ENCODE measurements at places on chromosomes 4 and X.
A peak's percentile ranks its signal among the peaks of the same experiment; 100 is the strongest.

GRCh38 chrX:50483283-50483682 is 12.7 kb upstream of the DGKK start:
- no peak for DNase-seq

DNA sequence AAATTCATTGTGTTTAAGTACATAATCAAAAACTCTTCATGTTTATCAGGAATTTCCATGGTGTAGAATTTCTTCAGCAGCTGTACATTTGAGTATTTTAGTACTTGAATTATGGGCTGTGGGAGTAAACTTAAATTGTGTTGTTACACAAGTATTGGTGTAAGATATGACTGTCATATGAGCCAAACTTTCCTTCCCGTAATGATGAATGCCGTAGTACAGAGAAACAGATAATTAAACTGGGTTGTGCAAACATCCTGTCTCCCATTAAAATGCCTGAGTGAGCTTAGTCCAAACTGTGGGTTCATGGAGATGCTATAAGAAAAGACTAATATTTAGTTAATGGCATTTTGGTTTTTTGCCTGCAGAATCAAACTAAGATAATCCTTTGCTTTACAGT is 159.2 kb downstream of the SLC4A4 start:
- no peak for DNase-seq

GRCh38 chr4:70772929-70773555 is 51.3 kb downstream of the RUFY3 start:
- DNase-seq = no peak

DNA sequence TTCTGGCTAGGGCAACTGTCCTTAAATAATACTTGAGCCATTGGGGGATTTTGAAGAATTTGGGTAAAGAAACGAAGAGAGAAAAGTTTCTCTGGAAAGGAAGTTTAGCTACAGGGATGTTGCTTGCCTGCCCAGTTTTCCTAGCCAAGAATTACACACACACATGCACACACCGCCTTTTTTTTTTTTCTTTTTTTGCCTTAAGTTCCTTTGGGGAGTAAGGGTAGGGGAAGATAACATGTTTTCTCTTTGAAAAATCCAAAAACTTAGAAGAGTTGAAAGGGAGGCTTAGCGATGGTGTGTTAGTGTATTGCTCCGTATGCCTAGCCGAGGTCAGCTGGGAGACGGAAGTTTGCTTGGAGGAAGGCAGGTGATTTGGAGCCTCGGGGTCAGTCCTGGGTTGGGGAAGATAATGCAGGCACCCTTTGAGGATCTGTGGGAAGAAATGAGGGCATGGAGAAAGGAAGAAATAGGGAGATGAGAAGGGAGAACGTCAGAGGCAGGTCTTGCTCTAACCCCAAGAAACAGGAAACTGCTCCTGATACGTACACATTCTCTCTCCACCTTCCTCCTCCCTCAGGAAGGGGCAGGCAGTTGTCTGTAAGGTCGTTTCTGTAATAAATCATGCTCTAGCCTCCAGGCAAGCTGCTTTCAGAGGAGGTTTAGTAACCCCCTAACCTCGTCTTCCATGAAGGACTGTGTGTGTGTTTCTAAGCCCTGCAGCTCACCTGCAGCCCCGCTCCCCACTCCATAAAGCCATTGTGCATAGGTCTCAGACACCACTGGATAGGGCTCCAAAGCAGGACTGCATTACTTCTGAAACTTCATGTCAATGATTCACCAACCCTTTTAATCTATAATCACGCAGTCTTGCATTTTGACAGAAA is 10.5 kb downstream of the KLF3 start:
- DNase-seq = no peak

DNA sequence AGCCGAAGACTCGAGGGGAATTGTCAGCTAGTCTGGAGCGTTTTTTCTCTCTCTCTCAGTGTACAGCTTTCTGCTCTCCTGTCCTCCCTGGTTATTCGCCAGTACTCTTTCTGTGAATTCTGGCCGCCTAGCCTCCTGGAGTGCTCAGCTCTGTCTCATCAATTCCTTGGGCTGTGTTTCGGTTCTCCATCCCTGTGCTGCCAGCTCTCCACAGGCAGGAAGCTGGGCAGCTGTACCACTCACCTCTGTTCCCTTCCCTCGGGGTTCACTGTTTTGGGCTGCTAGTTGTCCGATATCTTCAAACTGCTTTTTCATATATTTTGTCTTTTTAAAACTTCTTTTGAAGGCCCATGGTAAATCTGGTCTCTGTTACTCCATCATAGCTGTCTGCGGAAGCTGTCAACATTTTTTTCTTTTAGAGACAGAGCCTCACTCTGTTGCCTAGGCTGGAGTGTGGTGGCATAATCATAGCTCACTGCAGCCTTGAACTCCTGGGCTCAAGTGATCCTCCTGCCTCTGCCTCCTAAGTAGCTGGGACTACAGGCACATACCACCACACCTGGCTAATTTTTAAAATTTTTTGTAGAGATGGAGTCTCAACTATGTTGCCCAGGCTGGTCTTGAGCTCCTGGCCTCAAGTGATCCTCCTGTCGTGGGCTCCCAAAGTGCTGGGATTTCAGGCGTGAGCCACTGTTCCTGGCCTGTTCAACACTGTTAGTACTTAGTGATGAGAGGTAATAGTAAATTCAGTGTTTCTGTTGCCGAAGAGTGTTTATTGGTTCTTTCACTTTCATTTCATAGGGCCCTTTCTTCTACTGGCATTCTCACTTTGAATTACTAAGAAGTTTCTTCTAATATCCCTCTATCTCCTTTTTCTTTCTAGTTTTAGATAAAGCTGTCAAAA is 18.6 kb downstream of the ZCCHC4 start:
- DNase-seq = no peak

GRCh38 chr4:79334783-79335182 is 8.9 kb upstream of the NAA11 start:
- DNase-seq = no peak

DNA sequence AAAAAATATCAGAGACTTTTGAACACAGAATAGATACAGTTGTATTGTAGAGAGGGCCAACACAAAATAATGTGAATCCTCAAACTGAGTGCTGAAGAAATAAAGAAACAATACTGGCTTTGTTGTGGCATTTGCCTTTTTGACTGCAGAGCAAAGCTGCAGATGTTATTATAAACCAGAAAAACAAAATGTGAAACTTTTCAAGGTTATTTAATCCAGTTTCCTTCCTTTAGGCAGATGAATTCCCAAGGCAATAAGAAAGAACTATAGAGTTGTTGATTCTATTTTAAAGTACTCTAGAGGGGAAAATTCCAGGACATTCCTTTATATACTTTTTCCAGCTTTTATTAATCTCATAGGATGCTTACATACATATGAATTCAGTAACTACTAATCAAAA is 186.8 kb downstream of the NDST4 start:
- DNase-seq = no peak

DNA sequence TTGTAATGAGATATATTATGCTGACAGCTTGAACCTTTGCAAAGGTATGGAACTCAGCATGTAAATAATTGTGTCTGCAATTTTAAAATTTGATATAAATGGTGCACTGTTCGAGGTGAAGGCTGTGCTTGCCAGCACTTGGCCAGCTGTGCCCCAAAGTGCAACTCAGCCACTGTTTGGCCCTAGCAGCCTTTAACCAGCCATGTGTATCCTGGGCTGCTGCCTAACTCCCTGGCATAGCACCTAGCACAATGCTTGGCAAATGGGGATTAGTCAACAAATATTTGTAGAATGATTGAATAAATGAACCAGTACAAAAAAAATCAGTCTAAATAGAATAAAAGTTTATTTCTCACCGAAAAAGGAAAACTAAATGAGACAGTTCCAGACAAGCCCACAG is 83.8 kb upstream of the ZIC3 start:
- DNase-seq = no peak

DNA sequence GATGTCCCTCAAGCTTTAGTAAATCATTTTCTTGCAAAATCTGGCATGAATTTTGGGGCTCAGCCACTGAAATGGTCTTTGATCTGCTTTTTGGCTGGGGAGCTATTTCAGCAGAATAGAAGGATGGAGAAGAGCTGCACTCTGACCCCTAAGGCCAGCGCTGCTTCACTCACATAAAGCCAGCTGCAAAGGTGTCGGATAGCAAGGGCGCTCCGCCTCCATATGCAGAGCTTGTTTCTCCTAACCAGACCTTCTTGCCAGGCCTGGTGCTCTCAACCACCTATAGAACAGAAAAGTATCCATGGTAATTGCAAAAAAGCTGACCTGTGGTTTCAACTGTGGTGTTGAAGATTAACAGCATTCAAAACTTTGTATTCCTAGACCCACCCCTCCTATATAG is 24.1 kb upstream of the COQ2 start:
- DNase-seq = no peak

- DNase-seq = no peak
Observed at GRCh38 chr4:33045334-33045733, 2325.2 kb downstream of the PCDH7 start.

DNA sequence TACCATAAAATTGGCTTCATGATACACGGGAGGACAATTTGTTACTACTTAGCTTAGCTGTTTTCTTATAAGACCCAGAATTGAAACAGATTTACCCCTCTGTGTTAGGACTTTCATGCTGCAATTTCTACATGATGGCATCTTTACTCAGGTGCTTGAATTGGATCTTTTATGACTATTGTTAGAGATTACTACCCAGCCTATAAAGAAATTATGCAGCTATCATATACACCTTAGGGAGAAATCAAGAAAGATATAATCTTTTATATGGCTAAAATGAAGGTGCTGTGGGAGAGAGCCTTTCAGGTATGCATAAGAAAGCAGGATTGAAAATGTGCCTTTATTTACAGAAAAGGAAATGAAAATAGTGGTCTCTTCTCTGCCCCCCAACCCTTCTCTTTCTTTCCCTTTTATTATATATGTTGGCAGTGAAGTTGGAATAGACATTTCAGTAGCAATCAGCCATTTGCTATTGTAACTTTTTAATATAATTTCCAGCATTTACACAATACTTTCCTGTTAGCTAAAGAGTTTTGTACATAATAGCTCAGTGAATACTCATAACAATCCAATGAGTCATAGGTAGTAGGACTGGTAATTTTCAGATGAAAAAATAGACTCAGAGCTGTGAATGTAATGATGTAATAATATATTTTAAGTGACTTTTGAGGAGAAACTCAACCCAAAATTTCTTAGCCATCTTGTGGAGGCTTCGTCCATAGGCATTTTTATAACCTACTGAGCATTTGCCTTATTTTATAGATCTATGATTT is 311.8 kb downstream of the ADGRL3 start:
- no peak for DNase-seq

DNA sequence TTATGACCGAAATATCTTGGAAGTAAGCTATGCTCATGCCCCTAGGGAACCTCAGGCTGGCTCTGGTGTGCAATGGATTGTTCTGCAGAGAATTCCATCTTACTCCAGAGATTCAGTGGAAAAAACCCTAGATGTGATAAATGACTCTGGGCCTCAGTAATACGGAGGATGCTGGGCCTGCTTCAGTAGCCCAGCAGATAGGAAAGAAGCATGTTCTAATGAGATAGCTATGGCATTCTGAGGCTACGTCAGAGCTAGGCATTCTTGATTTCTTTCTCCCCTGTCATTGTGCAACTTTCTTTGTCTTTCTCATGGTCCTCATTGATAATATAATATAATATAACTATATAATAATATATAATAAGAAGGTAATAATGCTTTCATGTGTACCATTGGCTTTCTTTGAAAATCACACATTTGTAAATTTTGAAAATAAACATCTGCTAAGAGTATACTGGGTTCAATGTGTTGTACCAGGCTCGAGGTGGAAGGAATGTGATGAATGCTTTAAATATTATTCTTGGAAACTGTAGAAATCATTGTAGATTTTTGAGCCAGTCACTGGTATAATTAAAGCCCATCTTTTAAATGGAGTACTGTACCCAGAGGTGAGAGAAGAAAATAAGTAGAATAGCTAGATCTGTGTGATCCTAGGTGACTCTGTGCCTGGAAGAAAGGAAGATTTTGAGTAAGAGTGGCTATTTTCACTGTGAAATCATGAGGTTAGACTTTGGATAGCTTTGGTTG is 152.0 kb downstream of the IL15 start:
- no peak for DNase-seq

GRCh38 chr4:3302786-3303564 is 10.2 kb downstream of the RGS12 start:
- peak; percentile 36 for DNase-seq

DNA sequence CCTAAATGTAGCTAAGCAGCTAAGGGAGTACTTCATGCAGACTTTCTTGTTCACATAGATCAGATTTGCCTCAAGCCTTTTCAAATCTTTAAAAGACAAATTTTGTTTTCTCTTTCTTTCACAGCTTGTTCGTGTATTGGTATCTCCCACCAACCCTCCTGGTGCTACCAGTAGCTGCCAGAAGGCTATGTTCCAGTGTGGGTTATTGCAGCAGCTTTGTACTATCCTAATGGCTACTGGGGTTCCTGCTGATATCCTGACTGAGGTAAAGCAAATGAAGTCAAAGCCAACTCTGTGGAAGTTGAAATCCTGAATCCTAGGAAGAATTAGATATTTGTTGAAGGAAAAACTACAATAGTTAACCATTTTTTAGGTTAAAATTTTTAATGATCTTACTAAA is 62.6 kb downstream of the USO1 start:
- DNase-seq = no peak

GRCh38 chr4:145279122-145279960 is 99.0 kb upstream of the OTUD4 start:
- DNase-seq = no peak

DNA sequence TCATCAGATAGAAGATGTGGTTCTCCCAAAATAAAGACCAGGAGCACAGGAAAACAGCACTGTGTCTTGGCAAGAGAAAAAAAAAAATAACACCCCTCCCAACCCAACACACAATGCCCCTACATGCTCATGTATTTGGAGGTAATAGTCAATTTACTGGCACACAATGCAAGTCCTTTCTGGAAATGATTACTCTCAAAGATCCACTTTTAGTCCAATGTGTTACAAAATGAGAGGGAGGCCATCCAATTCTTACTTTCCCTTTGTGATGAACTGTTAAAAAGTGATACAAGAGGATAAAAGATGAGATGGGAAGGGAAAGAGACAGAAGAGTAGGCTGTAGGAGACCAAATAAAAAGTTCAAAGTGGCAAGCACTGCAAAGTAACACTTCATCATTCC is 180.3 kb upstream of the DKK2 start:
- no peak for DNase-seq

DNA sequence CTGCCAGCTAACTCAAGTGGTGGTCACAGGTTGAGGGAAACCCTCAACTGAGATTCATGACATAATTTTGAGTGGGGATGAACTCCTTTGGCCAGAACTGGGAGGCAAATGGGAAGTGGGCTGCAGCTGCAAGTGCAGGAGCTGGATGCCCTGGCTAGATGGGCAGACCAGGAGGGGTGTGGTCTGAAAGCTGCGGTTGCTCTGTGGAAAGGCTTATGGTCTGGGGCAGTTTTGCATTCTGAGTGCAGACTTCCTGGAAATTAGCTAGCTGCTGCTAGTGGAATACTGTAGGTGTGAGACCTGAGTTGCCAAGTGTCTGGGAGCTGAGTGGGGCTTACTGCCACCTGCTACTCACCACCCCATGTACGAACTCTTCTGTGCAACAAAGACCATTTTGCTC is 52.1 kb upstream of the NAP1L2 start:
- no peak for DNase-seq
